Cerebellar cortex (tissue), 1 donor: ENCODE measurements at places on chromosomes 2 and 18.

GRCh38 chr2:172351586-172351985, 75.8 kb upstream of the ITGA6 start:
- no peak for DNase-seq

GRCh38 chr2:96108541-96109360, 7.6 kb downstream of the ADRA2B start:
- DNase-seq: peak; percentile 83

- DNase-seq: no peak
These were observed 353.5 kb upstream of the RGPD4 start for GRCh38 chr2:107473150-107473549.

DNA sequence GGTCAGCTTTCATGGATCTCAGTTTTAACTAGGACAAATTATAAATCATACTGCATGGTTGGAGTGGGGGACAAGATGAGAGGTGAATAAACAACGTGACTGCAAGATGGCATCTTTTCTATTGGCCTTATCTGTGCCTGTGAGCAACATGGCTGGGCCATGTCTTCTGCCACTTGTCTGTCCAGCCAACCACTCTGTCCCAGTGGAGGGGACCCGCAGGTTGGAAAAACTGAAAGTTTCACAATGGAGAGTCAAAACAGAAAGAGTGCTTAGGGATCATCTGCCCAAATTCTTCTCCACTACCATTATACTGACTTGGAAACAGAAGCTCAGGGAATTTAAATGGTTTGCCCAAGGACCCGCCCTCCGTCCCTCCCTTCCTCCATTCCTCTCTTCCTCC, 104.1 kb downstream of the ALK start:
- no peak for DNase-seq

DNA sequence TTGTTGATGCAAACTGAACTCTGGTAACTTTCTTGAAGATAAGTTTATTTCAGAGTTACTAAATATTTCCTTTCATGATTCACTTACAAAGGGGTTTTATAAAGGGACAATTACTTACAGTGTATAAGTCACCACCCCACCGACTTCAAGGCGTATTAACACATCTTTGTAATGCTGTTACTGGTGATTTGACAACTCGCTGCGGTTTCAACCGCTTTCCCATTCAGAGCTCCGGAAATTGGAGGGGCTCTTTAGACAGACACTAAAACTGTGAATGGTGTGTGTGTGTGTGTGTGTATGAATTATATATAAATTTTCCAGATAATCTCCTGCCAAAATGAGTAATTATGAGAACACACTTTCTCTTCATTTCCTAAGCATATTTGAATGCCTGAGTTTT, 4.9 kb downstream of the TM4SF20 start:
- DNase-seq: no peak

GRCh38 chr18:40235323-40235722, 1719.7 kb upstream of the PIK3C3 start:
- DNase-seq: no peak

DNA sequence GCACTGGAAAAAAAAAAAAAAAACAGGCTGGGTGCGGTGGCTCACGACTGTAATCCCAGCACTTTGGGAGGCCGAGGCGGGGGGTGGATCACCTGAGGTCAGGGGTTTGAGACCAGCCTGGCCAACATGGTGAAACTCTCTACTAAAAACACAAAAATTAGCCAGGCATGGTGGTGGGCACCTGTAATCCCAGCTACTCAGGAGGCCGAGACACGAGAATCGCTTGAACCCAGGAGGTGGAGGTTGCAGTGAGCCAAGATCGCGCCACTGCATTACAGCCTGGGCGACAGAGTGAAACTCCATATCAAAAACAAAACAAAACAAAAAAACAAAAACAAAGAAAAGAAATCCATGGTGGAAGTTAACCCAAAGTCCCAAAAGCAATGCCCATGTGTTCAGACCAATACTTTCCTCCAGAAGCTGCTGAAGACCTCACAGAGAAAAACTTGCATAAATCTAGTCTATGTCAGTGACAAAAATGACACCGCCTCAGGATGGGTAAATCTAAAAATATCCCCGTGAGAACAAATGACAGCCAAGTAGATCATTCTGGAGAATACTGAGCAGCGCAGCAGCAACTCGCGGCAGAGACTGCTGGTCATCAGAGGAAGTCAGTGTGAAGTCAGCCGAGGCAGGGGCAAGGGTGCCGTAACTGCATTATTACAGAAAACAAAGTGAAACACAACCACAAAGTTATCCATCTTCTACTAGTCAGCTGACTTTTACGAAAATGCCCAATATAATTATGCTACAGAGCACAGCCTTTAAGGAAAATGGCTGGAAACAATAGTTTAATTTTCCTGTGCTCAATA, 41.0 kb downstream of the LPIN2 start:
- DNase-seq: peak; percentile 22

- DNase-seq: no peak
These were observed 313.2 kb upstream of the ZEB2 start for GRCh38 chr2:144833075-144833637.

- DNase-seq: no peak
These were observed 37.9 kb upstream of the TTR start for GRCh38 chr18:31553800-31554199.

DNA sequence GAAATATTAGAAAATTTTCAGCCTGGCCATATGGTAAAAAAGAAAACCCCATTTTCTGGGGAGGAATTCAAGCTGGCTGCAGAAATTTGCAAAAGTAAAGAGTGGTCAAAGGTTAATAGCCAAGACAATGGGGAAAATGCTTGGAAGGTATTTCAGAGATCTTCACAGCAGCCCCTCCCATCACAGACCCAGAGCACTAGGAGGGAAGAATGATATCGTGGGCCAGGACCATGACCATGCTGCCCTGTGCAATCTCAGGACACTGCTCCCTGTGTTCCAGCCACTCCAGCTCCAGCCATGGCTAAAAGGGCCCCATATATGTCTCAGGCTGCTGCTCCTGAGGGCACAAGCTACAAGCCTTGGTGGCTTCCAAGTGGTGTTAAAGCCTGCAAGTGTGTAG, 93.9 kb upstream of the AGAP1 start:
- DNase-seq: no peak

DNA sequence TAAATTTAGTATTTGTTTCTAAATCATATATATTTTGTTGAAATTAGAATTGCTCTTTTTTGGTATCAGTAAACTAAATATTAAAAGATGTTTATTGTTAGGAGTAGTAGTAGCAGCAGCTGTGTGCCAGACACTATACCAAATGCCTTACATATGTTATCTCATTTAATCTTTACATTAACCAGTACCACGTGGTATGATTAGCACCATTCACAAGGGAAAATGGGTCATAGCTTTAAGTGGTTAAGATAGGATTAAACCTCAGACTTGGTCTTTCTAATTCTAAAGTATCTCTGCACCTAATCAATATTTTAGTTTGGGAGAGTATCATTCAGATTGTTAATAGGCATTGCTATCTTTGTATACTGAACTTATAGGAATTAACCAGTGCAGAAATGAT, 29.0 kb downstream of the PSMD14 start:
- DNase-seq: no peak

GRCh38 chr2:230868947-230869913, 4.5 kb downstream of the ITM2C start:
- DNase-seq: no peak

- no peak for DNase-seq
These were observed 117.1 kb downstream of the FSHR start for GRCh38 chr2:49037197-49037596.

DNA sequence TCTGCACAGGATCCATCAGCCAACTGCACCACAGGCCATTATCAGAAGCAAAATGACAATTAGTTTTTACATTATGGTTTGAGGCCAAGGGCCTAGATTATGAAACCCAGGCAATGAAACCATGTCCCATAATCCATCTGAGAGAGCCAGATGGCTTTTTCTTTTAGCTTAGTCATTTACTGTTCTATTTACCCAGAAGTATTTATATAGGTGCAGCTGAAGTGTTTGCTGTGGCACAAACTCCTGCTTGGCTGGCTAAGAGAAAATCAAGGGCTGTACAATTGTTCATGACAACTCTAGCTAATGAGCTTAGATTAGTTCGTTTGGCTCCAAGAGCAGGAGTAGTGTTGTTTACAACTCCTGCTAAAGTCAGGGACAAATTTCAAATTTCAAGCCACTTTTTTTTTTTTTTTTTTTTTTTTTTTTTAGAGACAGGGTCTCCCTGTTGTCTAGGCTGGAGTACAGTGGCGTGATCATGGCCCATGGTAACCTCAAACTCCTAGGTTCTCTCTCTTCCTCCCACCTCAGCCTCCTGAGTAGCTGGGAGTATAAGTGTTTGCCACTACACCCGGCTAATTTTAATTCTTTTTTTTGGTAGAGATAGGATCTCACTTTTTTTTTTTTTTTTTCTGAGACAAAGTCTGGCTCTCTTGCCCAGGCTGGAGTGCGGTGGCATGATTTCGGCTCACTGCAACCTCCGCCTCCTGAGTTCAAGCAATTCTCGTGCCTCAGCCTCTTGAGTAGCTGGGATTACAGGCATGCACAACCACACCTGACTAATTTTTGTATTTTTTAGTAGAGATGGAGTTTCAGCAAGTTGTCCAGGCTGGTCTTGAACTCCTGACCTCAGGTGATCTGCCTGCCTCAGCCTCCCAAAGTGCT, 18.4 kb upstream of the REV1 start:
- DNase-seq: peak; percentile 40

DNA sequence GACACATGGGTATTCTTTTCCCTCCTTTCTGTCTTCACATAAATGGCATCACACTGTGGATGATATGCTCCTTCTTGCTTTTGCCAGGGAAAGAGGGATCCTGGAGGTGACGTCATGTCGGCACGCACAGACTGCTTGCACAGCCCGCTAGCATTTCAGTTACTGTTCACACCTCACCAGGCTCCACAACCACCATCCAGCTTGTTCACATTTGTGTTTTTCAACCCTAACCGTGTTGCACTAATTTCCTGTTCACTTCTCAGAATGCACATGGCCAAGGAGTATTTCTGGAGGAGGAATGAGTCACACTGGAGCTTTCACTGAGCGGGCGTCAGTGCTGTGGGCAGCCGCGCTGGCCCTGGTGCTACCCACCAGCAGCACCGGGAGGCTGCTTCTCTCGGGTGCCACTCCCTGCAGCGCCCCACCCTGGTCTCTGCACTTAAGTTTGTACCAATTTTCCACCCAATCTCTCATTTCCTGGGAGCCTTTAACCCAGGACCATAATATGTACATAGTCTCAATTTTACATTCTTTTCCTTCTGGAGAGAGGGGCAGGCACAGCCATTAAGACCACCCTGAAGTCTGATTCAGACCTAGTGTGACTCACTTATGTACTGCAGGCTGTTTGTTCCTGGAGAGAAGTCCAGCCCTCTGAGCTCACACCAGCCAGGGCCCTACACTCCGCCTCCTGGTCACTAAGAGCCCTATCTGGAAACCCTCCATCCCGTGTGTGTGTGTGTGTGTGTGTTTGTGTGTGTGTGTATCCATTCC, 65.1 kb downstream of the MBP start:
- DNase-seq: no peak

- DNase-seq: peak; percentile 16
These were observed 3.5 kb downstream of the CNDP2 start for GRCh38 chr18:74499633-74500032.

GRCh38 chr2:153606623-153607022, 128.1 kb upstream of the RPRM start:
- no peak for DNase-seq

- peak; percentile 41 for DNase-seq
These were observed 184.8 kb upstream of the SP5 start for GRCh38 chr2:170530284-170530745.

DNA sequence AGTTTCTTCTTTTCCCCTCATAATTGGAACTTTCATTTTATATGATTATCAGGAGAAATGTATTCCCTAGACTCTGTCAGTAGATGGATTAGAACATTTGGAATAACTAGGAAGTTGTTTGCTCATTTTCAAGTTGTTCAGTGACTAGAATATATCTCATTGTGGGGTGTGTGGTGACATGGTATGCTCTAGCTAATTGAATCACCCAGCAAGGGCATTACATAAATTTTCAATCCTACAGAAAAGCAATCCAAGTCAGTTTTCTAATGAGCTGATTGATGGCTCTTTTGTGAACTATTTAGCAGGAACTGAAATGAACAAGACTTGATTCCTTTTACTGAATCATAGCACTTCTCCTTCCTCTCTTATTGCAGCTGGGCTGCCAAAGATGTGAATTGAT, 461.4 kb downstream of the TGIF1 start:
- DNase-seq: no peak

GRCh38 chr2:239259603-239260298, 141.1 kb downstream of the HDAC4 start:
- DNase-seq: no peak

DNA sequence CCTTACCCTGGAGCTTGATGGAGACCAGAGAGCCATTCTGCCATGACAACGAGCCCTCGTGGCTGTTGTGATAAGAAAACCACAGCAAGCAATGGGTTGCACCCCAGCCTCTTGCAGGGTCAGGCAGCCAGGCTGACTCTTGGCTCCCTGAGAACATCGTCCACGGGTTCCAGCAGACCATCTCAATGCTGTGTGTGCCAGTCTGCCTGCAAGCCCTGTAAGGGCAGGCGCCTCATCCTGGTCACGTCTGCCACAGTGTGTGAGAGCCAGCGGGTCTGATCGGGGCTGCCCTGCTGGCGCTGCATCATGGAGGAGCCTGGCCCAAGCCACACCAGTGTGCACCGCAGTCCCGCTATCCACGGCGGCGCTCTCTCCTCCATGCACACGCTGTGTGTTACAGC, 71.0 kb upstream of the MGAT4A start:
- no peak for DNase-seq

GRCh38 chr2:98269274-98269673, 77.0 kb upstream of the CNGA3 start:
- peak; percentile 36 for DNase-seq

GRCh38 chr2:116452651-116453050, 1361.8 kb upstream of the DDX18 start:
- DNase-seq: no peak
